ENCODE measurements at places on chromosomes 11 and 22.

DNA sequence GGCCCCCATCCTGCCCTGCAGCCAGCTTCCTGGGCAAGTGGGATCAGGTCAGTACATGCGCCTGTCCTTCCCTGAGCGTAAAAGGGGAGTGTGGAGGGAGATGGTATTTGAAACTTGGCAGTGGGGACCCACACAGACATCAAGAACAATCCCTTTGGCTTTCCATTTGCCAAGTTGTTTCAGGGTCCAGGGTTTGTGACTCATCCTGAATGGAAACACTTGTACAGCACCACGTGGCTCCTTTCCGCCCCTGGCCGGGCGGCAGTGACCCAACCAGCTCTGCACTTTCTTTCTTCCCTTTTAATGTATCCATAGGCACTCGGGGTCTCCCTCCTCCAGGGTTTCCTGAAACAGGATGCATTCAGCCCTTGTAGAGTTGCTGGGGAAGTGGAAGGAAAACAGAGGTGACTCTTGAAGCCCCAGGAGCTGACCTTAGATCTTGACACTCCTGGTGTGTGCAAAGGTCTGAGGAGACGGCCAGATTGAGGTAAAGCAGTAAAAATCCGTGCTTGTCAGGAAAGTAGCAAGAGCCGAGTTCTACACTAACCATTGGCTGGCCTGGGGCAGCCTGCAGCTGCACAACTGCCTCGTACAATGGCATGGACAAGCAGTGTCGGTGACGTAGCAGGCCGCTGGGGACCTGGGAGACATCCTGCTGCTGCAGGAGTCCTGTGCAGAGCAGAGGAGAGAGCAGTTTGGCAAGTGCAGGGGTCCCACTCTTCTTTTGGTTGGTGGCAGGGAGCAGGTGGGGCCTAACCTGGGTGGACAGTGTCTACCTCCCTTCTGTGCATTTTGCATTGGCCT lies 189.8 kb downstream of the SNX19 start:
- no peak for DNase-seq

DNA sequence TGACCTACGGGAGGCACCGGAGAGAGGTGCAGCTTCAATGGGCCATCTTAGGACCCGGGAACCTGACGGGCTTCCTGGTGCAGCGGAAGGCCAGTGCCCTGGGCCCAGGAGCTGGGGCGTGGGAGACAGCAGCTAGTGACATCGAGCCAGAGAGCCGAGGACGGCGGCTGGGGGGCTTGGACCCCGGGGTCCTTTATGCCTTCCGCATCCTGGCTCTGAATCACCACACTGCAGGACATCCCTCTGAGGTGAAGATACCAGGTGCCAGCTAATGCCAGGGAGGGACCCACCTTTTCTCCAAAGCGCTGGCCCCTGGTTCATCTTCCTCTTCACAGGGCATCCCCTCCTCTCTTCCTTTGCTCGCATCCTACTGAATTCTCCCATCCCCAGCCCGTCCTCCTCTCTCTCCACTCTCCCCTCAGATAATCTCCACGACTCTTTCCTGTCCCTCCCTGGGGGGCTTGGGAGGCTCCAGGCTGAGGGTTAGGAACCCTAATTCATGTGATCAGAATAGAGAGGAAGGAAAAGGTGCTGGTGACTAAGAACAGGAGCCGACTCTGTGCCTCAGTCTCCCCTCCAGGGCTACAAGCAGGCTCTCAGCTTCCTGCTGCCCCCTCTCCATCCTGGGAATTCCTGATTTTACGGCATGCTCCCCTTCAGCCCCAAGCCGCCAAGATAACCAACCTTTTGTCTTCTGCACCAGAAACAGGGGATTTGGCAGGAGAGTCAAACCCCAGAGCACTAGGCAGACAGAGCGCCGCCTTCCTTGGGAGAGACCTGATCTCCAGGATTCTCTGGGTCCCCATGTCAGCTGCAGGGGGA lies 8.5 kb downstream of the VSIG10L2 start:
- no peak for DNase-seq

DNA sequence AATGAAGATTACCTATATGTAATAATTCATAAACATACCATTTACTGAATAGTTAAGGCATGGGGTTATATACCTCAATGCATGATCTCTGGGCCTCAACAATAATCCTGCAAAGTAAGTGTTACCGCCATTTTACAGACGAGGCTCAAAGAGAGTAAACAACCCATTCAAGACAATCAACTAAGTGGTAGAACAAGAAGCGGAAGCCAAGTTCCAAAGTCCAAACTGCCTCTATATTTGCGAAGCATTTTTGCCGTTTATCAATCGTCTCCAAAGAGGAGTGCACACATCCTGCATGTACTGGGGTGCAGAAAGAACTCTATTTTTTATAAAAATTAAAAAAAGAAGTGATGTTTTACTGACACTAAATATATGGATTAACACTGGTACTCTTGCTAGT lies 27.5 kb upstream of the P4HA3 start:
- DNase-seq = no peak

DNA sequence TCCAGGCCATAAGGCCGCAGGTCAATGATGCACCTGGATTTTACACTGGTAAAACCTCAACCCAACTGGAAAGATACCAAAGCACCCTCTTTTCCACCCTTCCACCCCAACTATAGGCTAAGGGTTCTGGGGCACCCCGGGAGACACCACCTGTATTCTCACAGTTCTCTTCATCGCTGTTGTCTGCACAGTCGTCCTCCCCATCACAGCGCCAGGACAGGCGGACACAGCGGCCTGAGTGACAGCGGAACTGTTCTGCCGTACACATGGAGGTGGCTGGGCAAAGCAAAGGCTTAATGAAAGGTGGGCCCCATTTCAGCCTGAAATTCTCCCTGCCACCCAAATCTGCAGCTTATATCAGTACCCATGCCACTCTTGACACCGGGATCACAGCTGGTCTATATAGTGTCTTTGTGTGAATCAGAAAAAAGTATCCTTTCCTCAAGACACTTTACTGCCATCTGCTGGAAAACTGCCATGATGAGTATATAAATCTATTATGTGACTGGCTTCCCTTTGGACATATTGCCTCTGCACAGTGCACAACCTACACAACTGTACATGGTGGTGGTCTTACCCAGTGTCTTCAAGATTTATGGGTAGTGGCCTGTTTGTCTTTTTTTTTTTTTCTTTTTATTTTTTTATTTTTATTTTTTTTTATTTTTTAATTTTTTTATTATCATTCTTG lies 21.5 kb downstream of the LRP4 start:
- DNase-seq = no peak

All from activated CD8-positive, alpha-beta memory T cell treated with anti-CD3 and anti-CD28 coated beads for 1 hour (primary cell).